ENCODE measurements at places on chromosomes 11 and 22. TPM values are rescaled to one million over a fixed set of nuclear protein-coding genes. Genes with fewer than 3 reads are reported as not detected.

- DNase-seq: no peak
- H3K27ac ChIP-seq: no peak overlapping the region
- no peaks in the 10 kb centered on the region for H3K36me3 ChIP-seq
- peaks cover 2% of the 10 kb centered on the region for H3K27me3 ChIP-seq
- no peak overlapping the region for H3K4me3 ChIP-seq
- H3K4me1 ChIP-seq: no peaks in the 10 kb centered on the region
These were observed 186.6 kb upstream of the MTNR1B start for GRCh38 chr11:92782806-92783205.

DNA sequence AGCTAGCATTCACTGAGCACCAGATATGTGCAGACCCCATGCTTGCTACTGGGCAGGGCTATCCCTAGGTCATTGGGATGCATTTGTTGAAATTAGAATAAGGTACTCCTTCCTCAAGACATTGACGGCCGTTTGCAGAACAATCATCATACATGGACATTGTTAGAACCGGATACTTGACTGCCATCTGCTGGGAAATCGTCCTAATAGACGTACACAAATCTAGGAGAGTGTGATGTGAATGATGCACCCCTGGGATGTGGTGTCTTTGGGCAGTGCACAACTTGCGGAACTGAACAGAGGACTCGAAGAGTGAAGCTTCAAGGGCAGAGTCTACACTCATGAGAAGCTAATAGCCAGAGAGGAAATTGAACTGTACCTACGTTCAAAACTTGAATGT, 35.9 kb downstream of the MYO18B start:
- H3K27me3 ChIP-seq: peaks cover 10% of the 10 kb centered on the region
- H3K27ac ChIP-seq: no peak overlapping the region
- no peaks in the 10 kb centered on the region for H3K36me3 ChIP-seq
- H3K4me3 ChIP-seq: no peak overlapping the region
- H3K4me1 ChIP-seq: peaks cover 2% of the 10 kb centered on the region
- no peak for DNase-seq

DNA sequence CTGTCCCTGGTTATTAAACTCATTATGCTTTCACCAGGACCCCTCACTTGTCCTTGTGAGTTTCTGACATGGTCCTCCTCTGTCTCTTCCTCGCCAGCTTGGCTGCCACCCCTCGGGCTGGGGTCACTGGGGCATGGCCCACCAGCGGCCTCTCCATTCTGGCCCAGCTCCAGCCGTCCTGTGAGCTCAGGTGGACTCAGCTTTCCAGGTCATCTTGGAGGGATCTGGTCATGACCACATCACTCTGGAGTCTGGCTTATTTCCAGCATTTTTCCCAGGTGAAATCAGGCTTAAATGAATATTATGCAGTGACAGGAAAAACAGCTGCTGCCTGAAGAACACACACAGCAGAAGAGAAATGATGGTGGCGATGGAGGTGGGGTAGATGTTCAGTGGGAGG, 224.5 kb downstream of the ADAMTS15 start:
- H3K36me3 ChIP-seq: no peaks in the 10 kb centered on the region
- no peaks in the 10 kb centered on the region for H3K27me3 ChIP-seq
- DNase-seq: no peak
- no peak overlapping the region for H3K4me3 ChIP-seq
- H3K4me1 ChIP-seq: no peaks in the 10 kb centered on the region

- no peak overlapping the region for H3K4me3 ChIP-seq
- no peak overlapping the region for H3K27ac ChIP-seq
- peaks cover 4% of the 10 kb centered on the region for H3K36me3 ChIP-seq
- H3K4me1 ChIP-seq: peaks cover 73% of the 10 kb centered on the region
These were observed 11.3 kb downstream of the IL17RA start for GRCh38 chr22:17096071-17096470.

- H3K36me3 ChIP-seq: no peaks in the 10 kb centered on the region
- no peaks in the 10 kb centered on the region for H3K27me3 ChIP-seq
- H3K4me1 ChIP-seq: no peaks in the 10 kb centered on the region
- H3K4me3 ChIP-seq: no peak overlapping the region
- H3K27ac ChIP-seq: no peak overlapping the region
These were observed 8.8 kb upstream of the ISX start for GRCh38 chr22:35057155-35057554.

- H3K4me1 ChIP-seq: no peaks in the 10 kb centered on the region
- H3K36me3 ChIP-seq: peaks cover 44% of the 10 kb centered on the region
- no peak for DNase-seq
- no peaks in the 10 kb centered on the region for H3K27me3 ChIP-seq
- H3K27ac ChIP-seq: no peak overlapping the region
These were observed 43.3 kb downstream of the SESN3 start for GRCh38 chr11:95187723-95188122.

DNA sequence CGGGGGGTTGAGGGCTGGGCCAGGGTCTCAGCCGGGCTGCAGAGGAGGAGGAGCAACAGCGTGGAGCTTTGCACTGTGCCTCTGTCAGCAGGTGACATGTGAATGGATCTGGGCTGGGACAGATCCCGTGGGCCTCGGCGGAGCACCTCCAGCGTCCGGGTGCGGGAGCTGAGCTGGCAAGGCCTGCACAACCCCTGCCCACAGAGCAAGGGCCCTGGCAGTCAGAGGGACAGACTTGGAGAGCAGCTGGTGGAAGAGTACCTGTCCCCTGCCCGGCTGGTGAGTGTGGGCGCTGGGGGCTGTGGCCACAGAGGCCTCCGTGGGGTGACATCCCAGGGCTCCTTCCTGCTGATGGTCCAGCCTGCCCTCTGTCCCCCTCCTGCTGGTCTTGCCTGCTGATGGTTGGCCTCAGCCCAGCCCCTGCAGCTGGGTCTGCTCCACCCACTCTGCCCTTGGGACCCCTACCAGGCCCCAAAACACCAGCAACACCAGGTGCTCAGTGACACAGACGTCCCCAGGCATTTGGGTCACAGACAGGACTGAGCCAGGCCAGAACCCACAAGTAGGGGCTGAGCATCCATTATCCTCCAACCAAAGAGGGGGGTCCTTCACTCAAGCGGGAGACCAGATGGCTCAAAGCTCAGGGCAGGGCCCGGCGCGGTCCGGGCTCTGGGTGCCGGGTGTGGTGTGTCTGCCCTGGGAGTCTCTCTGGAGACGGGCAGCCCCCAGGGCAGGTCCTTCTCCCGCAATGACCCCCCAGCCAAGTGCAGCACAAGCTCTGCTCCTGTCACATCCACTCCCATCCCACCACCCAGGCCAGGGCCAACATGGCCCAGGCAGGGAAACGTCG, 3.5 kb downstream of the LRRC56 start:
- no peaks in the 10 kb centered on the region for H3K27me3 ChIP-seq
- no peak overlapping the region for H3K27ac ChIP-seq
- H3K4me3 ChIP-seq: no peak overlapping the region
- H3K4me1 ChIP-seq: peaks cover 28% of the 10 kb centered on the region
- DNase-seq: no peak
- peaks cover 4% of the 10 kb centered on the region for H3K36me3 ChIP-seq

DNA sequence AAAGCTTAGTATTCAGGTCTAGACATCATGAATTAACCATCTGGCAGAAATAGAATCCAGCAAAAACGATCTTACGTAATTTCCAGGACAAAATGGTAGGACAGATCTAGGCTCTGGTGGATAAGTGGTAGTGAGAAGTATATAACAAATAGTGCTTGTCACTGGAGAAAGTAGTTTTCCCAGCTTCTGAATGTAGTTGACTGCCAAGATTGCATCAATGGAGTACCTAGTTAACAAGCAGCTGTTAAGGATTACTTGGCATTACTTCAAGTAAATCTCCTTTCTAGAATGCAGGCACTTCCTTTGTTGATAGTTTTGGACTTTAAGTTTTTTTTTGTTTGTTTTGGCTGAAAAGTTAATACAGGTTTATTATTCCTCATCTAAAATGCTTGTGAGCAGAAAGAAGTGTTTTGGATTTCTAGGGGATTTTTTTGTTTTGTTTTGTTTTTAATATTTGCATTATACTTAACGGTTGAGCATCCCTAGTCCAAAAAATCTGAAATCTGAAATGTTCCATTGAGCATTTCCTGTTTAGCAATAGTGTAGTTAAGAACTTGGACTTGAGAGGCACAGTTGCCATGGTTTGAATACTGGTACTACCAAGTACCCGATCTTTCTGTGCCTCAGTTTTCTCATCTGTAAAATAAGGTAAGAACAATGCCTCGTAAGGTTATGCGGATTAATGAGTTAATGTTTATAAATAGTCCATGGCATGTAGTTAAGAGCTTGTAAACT, 20.3 kb downstream of the FAM118B start:
- H3K27me3 ChIP-seq: no peaks in the 10 kb centered on the region
- no peaks in the 10 kb centered on the region for H3K36me3 ChIP-seq
- H3K4me3 ChIP-seq: no peak overlapping the region
- no peak for DNase-seq

GRCh38 chr11:132257871-132258270, 887.5 kb downstream of the NTM start:
- DNase-seq: no peak
- no peak overlapping the region for H3K4me3 ChIP-seq
- no peaks in the 10 kb centered on the region for H3K4me1 ChIP-seq

DNA sequence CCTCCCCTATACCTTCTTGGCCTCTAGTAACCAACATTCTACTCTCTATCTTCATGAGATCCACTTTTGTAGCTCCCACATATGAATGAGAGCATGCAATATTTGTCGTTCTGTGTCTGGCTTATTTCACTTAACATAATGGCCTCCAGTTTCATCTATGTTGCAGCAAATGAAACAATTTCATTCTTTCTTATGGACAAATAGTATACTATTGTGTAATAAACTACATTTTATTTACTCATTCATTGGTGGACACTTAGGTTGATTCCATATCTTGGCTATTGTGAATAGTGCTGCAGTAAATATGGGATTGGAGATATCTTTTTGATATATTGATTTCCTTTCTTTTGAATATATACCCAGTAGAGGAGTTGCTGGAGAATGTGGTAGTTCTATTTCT, 151.1 kb downstream of the JRKL start:
- peaks cover 5% of the 10 kb centered on the region for H3K27me3 ChIP-seq
- DNase-seq: no peak
- H3K27ac ChIP-seq: no peak overlapping the region
- no peaks in the 10 kb centered on the region for H3K4me1 ChIP-seq
- H3K36me3 ChIP-seq: no peaks in the 10 kb centered on the region

AASDHPPT gene
- 17.8 TPM for total RNA-seq

SLC22A9 gene
- total RNA-seq: not detected

ARHGAP42 gene
- total RNA-seq: 0.49 TPM

SGSM1 gene
- total RNA-seq: 1.7 TPM

All from T-cell (primary cell).